ENCODE measurements at places on chromosomes 2 and 18.

DNA sequence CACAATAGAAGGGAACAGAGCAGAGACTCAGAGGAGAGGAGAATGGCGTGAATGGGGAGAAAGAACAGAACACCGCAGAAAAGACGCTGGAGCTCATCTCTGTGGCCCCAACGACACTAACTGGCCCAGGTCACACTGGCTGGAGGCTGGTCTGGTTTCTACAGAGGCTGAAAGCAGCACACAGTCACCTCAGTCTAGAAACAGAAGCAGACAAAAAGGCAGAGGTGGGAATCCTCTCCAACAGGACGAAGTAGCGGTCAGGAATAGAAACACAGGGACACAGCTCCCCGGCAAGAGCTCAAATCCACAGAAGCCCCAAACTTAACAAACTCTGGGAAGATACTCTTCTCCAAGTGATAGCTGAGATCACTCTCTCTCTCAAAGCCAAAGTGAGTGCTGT lies 9.2 kb downstream of the SLC66A2 start:
- no peak for DNase-seq

DNA sequence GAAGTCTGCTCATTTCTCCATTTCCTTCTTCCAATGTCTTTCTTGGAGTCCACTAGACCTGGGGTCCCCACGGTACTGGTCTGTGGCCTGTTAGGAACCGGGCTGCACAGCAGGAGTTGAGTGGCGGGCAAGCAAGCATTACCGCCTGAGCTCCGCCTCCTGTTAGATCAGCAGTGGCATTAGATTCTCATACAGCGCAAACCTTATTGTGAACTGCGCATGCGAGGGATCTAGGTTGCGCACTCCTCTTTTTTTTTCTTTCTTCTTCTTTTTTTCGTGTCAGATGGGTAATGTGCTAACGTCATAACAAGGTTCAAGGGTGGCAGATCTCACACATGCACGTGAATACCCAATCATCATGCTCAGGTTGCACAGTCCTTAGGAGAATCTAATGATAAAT lies 53.1 kb upstream of the DLX2 start:
- DNase-seq, result no peak

GRCh38 chr2:144876013-144876412 lies 356.1 kb upstream of the ZEB2 start:
- DNase-seq, result no peak

DNA sequence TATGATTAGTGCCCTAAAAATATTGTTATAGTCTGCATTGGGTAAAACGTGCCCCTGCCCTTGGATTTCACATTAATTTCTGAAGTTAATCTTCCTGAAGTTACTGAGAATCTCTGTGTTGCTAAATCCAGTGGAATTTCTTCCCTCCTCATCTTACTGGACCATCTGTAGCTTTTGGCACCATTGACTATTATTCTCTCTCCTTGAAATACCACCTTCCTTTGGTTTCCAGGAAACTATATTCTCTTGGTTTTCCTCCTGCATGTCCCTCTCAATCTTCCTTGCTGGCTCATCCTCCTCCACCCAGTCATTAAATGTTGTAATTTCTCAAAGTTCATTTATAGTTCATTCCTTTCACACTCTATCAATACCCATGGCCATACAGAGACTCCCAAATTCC lies 110.6 kb upstream of the SLC35G4 start:
- DNase-seq, result no peak

DNA sequence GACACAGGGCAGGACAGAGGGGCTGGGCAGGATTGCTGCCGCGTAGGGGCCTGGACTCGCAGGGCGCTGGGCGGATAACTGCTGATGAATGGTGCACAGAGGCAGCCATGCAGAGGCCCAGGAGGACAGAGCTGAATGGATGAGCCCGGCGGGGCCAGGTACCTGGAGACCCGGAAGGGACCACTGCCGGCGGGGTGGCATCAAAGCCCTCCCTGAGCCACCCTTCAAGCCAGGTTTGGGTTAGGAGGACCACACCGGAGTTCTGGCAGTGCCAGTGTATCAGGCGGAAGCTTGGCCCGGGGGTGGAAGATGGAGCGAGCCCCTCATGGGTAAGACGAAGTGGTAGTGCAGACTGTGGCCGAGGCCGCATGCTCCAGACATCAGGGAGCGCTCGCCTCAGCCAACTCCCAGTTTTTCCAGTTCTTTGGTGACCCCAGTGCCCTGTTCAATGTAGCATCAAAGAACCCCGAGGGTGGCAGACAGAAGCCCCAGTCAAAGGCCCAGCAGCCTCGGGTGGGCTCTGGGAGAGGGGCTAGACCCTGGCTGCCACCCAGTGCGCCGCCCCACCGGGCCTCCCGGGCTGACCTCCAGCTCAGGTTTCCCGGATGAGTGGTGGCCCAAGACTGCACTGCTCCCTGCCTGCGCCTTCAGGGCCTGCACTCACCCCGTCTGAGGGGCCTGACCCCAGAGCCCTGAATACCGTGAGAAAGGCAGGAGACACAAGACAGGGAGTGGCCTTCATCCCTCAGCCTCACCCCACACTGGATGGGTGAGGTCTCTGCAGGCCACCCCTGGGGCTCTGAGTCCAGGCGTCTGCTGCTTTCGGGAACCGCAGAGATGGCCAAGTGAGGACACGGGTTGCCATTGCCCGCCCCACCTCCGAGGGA lies 50.9 kb downstream of the ACAA2 start:
- no peak for DNase-seq

- no peak for DNase-seq
Measured at GRCh38 chr2:230657906-230658305, 54.7 kb upstream of the CAB39 start.

DNA sequence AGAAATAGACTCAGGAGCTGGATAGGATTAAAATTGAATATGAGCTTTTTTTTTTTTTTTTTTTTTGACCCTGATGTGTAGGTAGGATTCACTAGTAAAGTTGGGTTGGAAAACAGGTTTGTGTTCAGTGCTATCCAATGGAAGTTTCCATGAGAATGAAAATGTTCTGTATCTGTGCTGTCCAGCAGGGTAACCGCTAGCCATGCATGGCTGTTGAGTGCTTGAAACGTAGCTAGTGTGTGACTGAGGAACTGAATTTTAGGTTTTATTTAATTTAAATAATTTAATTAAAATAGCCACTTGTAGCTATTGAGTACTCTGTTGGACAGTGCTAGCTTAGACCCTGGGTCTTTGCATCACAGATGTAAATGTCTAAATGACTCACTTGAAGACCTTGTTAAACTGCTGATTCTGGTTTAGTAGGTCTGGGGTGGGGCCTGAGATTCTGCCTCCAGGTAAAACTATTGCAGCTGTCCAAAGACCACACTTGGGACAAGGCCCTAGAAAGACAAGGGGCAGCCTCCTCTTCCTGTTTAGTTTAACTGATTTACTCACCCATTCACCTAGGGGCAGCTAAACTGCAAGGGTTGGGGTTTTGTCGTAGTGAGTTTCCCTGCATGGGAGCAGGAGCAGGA lies 84.7 kb upstream of the STON1 start:
- no peak for DNase-seq

GRCh38 chr2:69184224-69184623 lies 171.2 kb downstream of the ANTXR1 start:
- DNase-seq, result no peak

- DNase-seq, result no peak
Measured at GRCh38 chr2:3483227-3483985, 35.9 kb downstream of the ADI1 start.

DNA sequence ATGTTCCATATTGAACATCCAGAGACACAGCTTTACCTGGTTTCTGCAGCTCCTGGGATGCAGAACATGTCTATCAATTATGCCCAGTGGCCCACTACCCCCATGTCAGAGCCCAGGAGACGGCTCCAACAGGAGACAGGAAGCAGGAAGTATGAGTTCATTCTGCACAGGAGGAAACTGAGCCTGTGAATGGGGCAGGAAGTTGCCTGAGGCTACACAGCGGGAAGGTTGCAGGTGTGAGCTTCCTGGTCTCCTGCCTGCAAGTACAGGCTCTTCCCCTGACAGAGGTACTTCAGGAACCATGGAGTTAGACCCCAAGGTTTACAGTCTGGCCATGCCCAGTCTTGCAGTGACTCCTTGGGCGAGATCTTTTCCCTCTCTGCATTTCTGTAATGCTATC lies 2.8 kb upstream of the BOK start:
- no peak for DNase-seq

DNA sequence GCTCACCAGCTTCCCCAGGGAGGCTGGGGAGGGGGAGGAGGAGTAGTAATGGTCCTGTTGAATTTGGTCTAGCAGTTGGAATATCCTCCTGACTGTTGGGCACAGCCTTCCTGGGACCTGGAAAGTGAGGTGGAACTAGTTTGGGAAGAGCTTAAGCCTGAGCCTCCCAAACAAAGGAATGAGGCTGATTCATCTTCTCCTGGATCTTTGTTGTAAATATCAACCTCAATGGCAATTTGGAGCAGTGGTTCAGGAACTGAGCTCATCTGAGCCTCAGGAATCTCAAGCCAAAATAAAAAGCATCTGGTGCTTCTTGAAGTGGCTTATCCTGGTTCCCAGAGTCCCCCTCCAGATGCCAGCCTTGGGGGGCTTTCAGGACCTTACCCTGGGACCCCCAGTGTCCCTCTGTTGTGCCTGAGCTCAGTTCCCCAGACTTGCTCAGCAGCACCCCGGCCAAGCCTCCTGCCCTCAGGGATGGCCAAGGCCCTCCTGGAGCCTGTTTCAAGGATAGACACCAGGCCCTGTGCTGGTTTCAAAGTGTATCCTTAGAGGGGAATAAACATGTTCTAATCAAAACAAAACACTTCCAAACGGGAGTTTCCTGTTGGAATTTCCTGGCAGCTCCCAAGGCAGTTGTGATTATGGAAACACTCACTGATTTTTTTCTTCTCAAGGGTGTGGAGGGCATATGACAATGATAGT lies 112.6 kb downstream of the DDX1 start:
- DNase-seq, result no peak

DNA sequence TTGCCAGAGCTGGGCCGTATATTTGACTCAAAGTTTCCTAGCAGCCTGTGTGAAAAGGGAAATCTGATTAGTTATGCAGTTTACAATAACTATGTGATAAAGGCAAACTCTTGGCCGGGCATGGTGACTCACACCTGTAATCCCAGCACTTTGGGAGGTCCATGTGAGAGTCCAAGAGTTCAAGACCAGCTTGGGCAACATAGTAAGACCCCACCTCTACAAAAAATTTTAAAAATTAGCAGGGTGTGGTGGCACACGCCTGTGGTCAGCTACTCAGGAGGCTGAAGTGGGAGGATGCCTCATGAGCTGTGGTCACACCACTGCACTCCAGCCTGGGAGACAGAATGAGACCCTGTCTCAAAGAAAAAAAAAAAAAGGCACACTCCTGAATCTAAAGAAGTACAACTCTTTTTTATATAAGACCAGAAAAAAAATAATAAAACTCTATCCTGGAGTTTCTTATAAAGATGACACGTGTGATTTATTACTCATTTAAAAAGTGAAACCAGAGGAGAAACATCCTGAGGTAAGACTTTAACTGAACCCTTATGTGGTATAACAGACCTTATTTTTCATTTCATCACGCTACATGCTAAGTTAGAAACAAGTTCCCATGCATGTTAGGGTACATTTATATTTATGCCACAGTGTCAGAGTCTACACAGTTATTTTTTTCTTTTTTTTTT lies 32.6 kb upstream of the KCMF1 start:
- DNase-seq, result no peak

DNA sequence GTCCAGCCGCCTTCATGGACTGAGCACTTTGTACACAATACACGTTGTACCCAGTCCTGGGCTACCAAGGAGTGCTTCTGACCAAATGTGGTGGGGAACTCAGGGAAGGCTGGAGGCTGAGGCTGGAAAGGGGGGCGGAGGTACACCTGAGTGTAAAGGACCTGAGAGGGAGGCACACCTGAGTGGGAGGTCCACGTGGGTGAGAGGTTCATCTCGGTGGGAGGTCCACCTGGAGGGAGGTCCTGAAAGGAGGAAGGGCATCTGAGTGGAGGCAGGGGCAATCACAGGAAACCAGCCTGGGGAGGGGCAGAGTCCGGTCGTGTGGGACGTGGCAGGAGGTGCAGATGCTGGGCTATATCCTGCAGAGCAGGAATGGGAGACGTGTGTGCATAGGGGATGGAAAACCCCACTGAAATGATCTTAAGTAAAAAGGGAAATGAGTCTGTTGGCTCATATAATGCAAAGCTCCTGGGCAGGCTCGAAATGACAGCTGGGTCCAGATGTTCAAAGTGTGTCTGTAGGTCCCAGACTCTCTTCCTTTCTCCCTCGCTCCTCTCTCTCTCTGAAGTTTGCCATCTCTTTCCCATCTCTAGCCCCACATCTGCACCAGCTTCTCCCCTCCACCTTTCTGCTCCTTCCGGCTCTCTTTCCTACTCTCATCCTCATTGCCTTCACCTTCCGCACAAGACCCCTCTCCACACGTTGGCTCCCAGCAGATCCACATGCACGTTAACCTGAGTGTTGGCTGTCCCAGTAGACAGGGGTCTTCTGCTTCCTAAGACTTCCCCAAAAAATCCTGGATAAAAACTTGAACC lies 137.7 kb downstream of the PXDN start:
- no peak for DNase-seq

DNA sequence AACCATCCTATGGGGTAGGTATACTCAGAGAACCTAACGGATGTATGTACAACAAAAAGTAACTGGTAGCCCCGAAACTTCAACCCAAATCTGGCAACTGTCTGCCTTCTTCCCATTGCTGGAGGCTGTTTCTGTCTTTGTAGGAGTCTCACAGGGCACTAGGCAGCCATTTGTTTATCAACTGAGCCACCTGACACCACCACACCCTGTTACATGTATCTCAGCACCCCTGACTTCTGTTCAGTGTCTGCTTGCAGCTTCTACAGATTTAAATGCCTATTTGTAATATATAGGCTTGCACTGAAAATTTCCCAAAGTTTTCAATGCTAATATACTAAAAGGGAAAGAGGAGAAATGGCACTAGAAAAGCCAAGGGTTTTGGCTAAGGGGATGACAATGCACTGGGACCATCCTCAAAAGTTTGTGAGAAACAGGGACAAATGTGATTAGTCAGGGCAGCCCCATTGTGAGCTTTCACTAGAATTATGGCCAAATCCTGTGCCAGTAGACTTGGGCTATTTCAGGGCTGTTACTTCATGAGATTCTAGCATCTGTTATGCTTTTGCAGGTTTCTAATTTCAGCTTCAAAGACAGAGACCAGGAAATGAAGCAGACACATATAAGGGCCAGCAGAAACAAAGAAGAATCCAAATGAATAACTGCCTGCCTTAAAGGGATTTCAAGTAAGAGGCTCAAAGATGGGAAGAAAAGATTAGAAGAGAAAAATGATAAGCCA lies 103.3 kb downstream of the MYO5B start:
- no peak for DNase-seq

GRCh38 chr18:23277399-23277798 lies 142.1 kb downstream of the CABLES1 start:
- DNase-seq, result no peak

GRCh38 chr2:241959751-241960269 lies 90.3 kb downstream of the RTP5 start:
- no peak for DNase-seq

DNA sequence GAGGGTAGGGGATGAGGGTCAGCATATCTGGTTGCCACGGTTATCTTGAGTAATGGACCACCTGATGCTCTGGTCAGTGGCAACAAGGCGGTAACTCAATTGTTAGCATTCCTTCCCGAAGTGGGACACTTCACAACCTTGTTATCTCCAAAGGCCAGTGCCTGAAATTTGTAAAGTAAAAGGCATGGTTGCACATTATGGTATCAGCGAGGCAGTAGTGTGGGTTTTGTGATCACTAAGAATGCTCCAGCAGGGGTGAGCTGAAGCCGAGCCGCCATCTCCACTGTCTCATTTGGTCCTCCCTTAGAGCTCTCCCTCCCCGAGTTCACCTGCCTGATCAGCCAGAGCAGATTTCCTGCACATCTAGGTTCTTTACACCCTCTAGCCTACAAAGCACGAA lies 50.5 kb upstream of the LGALSL start:
- DNase-seq, result no peak

GRCh38 chr18:37845498-37845897 lies 279.9 kb upstream of the CELF4 start:
- DNase-seq, result no peak

Data from hypothalamus (tissue), 51 donors.